ENCODE measurements at places on chromosomes 4 and X.

- no peak for DNase-seq
Measured at GRCh38 chr4:24002330-24002966, 112.6 kb upstream of the PPARGC1A start.

GRCh38 chr4:152697284-152698088 lies 17.7 kb upstream of the TMEM154 start:
- no peak for DNase-seq

DNA sequence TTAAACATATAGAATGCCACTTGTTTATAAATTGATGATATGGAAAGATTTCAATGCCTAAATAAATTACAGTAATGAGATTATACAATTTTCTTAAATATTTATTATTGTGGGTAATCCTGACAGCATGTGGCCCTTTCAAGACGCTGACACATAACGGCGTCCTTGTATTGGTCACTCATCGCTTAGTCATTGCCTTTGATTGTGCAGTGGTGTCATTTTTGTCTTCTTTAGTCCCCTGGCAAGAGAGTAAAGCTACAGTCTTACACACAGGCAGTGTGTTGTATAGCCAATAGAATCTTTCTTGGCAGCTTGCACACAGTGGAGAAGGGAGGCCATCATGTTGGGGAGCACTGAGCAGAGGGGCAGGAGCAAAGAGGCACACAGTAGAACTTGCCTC lies 361.8 kb upstream of the GALNT7 start:
- DNase-seq = no peak

DNA sequence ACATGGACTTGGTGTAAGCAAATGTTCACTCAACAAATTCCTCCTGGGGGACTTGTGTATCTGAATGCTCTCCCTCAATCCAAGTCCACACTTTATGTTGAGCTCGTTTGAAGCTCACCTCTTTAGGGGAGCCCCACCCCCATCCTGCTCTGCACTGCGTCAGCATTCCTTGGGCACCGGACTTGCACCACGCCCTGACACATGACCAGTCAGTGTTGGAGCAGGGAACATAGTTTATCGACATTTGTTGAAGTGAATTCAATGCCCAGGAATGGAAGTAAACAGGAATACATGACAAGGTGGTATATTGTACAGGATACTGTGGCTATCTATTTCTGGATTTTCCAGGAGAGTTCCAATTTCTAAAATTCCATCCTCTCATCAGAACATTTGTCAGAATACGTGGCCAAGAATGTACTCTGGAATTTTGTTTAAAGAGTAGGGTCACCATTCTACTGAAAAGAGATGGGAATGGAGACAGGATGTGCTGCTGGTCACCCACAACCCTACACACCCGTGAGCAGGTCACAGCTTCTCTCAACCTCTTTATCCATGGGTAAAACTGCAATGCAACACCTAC lies 60.0 kb upstream of the LNX1 start:
- no peak for DNase-seq

- no peak for DNase-seq
Measured at GRCh38 chrX:132742246-132742645, 216.2 kb downstream of the HS6ST2 start.

GRCh38 chrX:21734175-21734574 lies 23.7 kb downstream of the SMPX start:
- DNase-seq = no peak

- no peak for DNase-seq
Measured at GRCh38 chrX:66920296-66920695, 281.4 kb upstream of the EDA2R start.

- DNase-seq = no peak
Measured at GRCh38 chr4:3514221-3514780, 17.9 kb downstream of the LRPAP1 start.

GRCh38 chr4:113502476-113502875 lies 259.1 kb downstream of the CAMK2D start:
- no peak for DNase-seq

- DNase-seq = no peak
Measured at GRCh38 chrX:56089376-56089775, 142.8 kb upstream of the KLF8 start.

GRCh38 chr4:73701116-73701515 lies 39.3 kb upstream of the CXCL8 start:
- no peak for DNase-seq

GRCh38 chrX:150869450-150869849 lies 29.0 kb downstream of the CD99L2 start:
- no peak for DNase-seq

- no peak for DNase-seq
Measured at GRCh38 chrX:131841496-131842437, 181.3 kb upstream of the STK26 start.

GRCh38 chr4:163892417-163892816 lies 397.9 kb downstream of the TMA16 start:
- DNase-seq = no peak

- no peak for DNase-seq
Measured at GRCh38 chr4:138561906-138562305, 319.8 kb upstream of the SLC7A11 start.

- no peak for DNase-seq
Measured at GRCh38 chr4:152628128-152628527, 51.7 kb downstream of the TMEM154 start.

DNA sequence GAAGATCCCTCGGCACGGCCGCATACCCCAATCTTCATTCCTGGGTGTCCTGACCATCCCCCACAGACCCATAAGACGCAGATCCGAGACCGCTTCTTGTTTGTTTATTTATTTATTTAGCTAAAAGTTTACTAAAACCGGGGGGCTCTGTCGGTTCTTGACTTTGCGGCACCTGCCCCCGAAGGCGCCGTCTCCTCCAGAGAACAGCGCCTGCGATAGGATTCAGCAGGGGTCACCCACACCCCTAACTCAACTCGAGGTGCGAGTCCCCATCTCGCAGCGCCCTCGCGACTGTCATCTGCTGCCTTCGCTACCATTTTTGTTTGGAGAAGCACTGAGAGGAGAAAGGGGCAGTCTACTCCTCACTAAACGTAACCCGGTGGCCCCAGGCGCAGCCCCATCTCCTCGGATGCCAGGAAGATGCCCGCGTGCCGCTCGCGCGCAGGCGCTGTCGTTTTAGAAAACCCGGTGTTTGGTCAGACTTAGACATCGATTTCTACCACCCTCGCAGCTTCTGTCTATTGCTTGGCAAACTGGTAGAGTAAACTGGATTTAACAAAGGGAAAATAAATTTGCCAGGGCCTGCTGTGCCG lies 18.9 kb upstream of the GPR101 start:
- no peak for DNase-seq

DNA sequence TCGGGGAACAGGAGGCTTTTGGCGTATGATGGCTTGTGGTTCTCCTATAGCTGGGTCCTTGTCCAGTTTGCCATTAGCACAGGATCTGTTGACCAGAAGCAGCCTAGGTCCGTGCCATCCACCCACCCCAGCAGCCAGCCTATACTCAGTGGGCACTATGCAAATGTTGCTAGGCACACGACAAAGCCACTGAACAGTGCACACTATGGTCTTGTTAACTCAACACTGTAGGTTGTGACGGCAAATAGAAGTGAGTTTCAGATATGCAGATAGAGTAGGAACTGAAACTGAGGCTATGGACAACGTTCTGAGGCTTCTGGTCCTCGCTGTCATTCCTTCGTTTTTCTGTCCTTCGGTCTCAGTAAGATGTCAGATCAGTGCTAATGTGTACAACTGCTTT lies 541.3 kb upstream of the TENM3 start:
- DNase-seq = no peak

DNA sequence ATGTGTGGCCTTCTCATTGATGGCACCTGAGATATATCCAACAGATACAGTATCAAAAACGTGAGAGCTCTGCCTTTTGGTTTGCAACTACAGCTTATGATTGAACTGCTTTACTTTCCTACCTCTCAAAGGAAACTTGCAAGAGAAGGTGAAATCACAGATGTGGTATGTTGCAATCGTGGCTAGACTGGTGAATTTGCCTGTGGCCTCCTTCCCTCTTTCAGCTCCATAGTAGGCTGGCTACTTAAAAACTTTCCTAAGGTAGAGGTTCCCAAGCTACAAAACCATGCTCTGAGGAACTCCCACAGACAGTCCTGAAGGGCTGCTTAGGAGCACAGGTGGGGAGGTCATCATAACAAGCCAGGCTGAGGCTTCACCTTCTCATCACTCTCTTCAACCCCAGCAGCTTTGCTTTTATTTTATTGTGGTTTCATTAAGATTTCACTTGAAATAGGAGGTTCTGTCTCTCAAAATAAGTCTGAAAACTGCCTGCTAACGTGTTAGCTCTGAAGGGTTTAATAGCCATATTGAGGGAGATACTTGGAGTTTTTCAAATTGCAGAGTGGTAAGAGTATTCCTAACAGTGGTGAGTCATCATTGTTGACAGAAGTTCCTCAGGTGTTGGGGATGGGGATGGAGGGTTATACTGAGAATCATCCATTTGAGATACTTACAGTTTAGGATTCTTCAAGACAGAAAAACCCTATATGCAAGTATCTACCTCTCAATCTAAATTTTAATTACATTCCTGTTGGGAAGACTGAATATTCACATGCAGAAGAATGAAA lies 93.5 kb upstream of the UCP1 start:
- DNase-seq = no peak

DNA sequence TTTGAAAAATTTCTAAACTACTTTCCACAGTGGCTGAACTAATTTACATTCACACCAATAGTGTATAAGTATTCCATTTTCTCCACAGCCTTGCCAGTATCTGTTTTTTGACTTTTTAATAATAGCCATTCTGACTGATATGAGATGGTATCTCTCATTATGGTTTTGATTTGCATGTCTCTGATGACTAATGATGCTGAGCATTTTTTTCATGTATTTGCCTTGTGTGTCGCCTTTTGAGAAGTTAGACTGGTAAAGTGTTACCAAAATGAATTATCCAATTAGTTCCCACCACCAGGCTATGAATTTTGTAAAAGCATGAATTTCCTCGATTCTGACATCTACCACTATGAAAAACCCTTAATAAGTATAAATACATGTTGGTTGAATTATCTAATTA lies 242.2 kb upstream of the GK2 start:
- no peak for DNase-seq

- DNase-seq = no peak
Measured at GRCh38 chr4:165716472-165716871, 156.6 kb upstream of the TLL1 start.

GRCh38 chr4:152996111-152996571 lies 60.0 kb downstream of the FHDC1 start:
- DNase-seq = no peak

- DNase-seq = no peak
Measured at GRCh38 chrX:150262456-150262855, 100.7 kb upstream of the MAMLD1 start.

DNA sequence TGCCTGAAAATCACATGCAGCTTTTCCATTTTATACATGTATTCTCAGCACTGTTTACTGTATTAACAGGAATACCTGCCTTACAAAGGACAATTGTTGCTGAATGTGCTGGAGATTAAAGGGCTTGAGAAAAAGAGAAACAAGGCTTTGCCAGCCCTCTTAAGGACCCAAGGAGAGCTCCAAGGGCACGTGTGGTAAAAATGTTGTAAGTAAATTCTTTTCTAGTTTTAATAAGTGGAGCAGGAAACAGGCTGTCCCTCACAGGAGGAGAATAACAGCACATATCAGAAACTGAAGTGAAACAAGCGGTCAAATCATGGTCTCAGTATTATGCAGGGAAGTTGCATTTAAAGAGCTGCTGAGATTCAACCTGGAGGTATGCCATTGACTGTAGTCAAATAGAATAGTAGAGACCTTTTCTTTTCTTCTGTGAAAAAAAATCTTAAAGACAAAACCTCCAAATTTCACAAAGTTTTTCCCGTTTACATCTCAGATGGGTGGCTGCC lies 18.5 kb downstream of the IGFBP7 start:
- DNase-seq = no peak

DNA sequence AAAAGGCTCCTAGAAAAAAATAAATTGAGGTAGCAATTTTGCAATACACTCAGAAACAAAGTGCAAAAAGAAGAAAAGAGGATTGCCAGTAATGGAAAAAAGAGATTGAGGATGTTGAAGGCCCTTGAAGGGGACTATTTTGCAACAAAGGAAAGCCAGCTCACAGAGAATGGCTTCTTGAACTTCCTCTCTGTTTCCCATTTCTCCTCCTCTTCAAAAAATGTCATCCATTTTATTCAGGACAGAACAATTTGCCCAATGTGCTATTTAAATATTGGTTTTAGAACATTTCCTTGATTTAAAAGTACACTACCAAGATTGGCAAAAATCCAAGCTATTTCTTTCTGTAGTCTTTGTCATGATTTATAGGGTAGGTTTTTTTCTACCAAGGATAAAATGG lies 60.2 kb downstream of the GASK1B start:
- DNase-seq = no peak

DNA sequence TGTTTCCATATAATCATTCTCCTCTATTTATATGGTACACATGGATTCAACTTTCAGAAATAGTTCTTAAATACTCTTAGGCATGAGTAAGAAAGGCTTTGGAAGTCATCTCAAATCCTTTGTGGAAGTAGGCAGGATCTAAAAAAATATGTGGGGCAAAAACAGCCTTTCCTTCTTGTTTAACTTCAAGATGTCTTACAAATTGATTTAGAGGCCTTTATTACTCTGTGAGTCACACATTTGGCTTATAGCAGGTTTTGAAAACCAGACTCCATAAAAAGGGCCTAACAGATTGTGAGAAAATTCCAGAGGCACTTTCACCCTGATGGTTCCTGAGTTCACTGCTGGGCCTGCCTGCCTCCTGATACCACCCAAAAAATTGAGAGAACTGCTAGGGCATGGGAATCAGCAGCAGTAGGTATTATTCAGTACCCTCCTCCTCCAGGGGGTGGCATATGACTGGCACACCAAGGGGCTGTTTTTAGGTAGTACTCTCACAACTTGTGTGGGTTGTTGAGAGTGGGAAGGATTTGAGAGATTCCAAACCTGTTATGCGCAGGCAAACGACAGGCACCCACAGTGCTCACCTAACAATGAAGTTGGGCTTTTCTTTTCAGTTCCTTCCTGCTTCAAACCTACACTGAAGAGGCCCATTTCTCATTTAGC lies 162.7 kb upstream of the MBNL3 start:
- DNase-seq = no peak

DNA sequence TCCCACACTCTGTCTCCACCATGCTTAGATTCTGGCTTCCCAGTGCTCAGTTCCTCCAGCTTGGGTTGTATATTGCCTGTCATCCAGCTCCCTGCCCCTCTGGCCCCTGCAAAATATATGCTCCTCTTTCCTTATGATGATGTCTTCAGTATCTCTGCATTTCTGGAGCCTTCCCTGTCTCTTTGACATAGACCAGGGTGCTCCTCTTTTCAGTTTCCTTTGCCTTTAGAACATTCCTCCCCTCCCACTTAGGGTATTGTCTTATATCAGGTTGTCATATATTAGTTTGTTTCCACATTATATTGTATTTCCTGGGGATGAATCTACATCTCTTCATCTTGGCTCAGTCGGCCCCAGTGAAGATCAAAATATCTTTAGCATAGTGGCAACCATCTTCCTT lies 526.4 kb downstream of the MID1IP1 start:
- DNase-seq = no peak

GRCh38 chrX:113986427-113986826 lies 597.5 kb upstream of the HTR2C start:
- DNase-seq = no peak

GRCh38 chrX:23662187-23662586 lies 5.1 kb upstream of the PRDX4 start:
- no peak for DNase-seq

All from effector memory CD4-positive, alpha-beta T cell (primary cell).